ENCODE measurements at places on chromosomes 1 and 21. TPM values are rescaled to one million over a fixed set of nuclear protein-coding genes. Genes with fewer than 3 reads are reported as not detected.

- no peak for DNase-seq
Observed at GRCh38 chr1:26162220-26162709, 3.4 kb downstream of the FAM110D start.

GRCh38 chr1:164452549-164452948 is 106.4 kb upstream of the PBX1 start:
- no peak for DNase-seq

DNA sequence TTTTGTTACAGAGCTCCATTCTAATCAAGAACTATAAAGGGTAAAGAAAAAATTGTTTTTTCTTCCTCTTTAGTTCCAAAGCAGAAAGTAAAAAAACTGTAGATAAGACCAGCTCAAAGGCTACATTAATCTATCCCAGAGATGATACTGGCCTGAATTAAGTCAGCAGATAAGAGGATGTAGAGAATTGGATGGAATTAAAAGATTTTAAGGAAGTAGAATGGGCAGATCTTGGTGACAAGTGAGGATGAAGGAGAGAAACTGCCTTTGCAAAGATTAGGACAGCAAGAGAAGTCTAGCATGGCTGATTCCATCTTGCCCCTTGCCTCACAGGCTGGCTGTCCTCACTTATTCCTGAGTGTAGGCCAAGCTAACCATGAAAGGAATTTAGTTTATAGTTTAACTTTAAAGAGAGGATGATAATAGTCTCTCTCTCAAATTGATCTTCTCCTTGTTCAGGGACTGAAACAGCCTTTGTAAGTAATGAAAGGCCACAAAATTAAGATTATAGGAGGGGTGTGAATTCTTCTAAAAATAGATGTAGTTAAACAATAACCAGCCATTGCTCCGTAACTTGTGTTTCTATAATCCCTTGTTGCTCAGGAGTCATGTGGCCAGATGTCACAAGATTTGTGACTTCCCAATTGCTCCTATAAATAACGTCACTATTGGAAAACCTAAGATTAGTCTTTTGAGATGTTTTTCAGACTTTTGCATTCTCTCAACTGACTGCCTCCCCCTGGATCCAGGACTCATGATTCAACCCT is 265.0 kb upstream of the USP24 start:
- no peak for DNase-seq

BARHL2 gene
- total RNA-seq = not detected

HAO2 gene
- not detected for total RNA-seq

Measured in right cardiac atrium (tissue), 5 donors.